ENCODE measurements at places on chromosomes 12 and 14. TPM values are rescaled to one million over a fixed set of nuclear protein-coding genes. Genes with fewer than 3 reads are reported as not detected.
A peak's percentile ranks its signal among the peaks of the same experiment; 100 is the strongest.

DNA sequence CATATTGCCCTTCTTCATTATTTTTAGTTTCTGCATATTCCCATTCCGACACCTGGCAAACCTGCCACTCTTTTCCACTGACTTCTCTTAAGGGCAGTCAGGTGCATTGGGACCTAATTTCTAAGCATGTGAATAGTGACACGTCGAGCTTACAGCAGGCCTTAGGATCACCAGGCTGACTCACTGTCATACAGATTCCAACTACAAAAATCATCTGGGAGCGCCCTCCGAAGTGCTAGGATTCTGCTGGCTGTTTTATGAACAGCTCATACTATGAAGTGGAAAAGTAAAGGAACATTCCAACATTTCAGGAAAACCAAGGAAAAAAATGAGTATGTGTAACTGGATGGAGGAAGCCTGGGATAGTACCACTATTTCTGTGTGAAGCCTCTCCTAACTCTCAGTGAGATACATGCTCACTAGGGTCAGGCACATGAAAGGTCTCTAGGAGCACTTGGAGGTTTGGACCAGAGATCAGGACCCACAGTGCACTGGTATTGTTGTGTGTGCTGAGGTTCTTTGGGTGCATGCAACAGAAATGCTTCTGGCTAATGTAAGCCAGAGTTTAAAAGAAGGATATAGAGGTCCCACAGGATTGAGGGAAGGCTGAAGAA lies 257.4 kb downstream of the ZFP36L1 start:
- DNase-seq: no peak

DNA sequence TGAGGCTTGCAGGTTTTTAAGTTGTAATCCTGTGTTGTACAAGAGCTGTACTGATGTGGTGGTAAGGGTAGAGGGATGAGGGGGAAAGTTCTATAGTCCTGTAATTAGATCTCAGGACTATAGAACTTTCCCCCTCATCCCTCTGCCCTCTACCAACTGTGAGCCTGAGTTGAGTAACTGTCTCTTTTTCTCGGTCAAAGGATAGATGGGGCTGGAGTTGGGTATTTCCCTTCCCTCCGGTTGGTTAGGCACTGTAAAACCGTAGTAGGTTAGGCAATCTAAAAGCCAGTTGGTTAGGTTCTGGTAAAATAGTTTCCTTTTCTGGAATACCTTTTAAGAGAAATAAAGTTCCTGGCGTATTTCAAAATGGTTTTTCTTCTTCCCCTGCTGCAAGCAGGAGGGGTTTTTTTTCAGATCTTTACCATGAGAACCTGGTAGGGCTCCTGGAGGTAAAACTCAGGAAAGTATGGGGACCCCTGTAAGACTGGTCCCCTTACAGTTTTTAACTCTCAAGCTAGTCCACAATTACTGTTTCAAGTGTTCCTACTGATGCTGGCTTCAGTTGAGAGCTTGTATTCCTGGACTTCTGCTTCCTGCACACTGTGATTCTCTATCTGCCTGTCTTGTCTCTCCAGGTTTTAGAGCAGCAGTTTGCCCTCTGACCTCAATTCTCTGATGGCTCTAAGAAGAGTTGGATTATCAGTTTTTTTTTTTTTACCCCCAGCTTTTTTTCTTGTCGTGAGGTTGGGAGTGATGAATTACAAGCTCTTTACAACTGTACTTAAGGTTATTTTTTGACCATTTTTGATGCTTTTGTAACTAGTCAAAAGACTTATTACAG lies 58.7 kb downstream of the FUT8 start:
- DNase-seq: no peak

- DNase-seq: no peak
Measured at GRCh38 chr14:58722441-58722840, 84.7 kb downstream of the DACT1 start.

DNA sequence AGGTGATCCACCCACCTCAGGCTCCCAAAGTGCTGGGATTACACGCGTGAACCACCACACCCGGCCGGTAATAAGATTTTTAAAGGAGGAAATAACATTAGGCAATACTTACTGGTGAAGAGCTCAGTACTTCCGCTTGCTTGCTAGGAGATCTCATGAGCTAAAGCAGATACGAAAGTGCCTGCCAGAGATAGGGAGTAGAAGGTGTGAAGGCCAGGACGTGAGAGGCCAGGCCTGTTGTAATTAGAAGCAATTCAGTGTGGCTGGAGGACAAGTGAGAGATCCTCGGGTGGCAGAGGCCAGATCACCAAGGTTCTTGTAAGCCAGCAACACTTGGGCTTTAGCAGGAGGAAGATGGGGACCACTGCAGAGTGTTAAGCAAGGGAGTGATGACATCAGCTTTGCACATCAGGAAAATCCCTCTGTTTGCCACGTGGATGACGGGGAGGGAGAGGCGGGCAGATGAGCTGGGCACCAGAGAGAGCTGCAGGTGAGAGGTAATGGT lies 7.6 kb downstream of the TECPR2 start:
- DNase-seq: no peak

DNA sequence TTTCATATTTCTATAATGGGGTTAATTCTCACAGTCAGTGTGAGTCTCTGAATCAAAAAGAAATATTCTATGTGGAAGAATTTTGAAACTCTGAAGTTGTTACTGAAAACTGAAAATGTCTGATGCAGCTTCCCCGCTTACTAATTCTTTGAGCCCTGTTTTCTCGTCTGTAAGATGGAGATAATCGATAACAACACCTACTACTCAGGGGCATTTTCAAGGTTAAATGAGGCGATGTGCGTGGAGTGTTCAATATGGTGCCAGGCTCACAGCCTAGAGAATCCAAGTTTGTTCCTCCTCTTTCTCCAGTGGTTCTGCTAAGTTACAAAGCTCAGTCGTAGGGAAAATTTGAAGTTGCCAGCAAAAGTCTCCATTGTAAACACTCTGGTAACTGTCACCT lies 391.4 kb downstream of the FUT8 start:
- no peak for DNase-seq

DNA sequence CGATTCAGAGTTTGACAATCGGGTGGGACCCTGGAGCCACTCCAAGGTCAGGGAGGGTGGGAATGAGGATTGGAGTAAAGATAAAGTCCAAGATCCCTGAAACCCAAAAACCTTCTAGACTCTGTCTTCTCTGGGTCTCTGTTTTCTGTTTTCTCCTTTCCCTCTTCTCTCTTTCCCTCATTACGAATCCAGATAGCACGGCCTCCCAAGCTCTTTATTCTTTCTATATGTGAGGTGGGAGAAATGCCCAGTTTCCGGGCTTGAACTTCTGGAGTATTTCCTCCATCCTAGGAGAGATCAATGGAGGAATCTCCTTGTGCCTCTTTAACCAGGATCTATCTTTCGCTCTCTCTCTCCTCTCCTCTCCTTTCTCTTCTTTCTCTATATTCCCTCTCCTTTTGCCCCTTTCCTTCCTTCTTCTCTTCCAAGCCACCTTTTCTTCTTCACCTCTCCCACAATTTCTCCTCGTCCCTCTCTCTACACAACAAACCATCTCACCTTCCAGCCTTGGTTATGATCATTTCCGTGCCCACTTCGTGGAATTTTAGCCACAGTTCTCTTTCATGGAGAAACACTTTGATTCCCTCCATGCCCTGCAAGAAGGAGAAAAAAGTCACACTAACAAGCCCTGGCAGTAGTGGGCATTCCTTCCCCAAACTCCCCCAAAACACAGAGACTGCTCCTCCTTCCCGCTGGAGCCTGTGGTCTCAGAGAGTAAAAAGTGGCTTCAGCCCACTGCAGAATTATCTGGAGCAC lies 4.4 kb downstream of the TBX5 start:
- no peak for DNase-seq

GRCh38 chr14:43877351-43877960 lies 629.6 kb downstream of the FSCB start:
- no peak for DNase-seq

DNA sequence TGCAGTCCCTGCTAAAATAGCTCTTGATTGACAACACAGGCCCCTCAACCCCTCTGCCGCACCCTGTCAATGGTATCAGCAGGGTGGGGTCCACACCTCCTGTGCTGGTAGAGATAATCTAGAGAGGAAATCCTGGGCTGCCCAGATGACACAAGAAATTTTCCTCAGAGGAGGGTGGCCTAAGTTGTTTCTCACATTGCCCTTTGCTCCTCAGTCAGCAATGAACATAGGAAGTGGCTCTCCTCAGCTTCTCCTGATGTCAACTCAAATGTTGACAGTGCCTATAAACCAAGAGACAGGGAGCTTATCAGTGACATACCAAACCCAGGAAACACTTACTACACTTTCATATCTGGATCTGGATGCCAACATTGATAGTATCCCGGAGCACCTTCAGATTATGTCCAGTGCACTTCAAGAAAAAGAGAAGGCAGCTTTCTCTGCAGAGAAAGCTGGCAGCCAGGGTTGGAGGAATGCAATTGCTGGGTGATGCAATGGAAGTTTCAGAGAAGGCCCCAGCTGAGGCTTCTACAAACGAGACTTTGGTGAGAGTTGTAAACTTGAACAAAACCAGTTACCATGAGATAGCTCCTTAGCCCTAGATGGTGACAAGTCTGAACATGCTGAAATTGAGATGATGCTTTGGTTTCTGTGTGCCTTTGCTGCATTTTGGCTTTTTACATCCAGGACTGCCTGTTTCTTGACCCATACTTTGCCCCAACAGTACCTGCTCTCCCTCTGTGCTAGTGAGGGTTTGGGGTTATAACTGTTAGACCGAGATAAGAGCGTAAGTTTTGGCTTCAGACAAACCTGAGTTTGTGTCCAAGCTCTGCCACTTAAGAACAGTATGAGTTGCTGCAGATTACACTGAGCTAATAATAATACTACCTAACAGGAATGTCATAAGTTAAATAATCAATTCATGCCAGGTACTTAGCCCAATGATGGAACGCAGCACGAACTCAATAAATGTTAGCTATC lies 183.5 kb downstream of the NUAK1 start:
- DNase-seq: no peak

GRCh38 chr12:52360663-52361271 lies 6.5 kb downstream of the KRT85 start:
- DNase-seq: peak; percentile 26

DNA sequence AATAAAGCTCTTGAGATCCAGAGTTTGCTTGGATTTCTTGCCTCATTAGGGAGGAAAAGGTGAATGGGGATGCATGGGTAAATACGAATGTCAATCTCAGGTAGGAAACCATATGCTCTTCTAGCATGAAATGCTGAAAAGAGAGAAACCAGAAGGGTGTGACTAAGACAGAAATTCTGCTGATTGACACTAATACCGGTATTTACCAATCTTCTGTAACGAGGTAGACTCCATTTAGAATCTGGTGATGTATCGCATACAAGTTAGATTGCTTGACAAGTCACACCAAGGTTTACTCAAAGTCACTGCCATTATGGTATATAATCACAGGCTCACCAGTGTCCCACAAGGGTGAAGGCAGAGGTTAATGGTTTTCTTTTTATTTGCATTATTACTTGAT lies 337.9 kb downstream of the NRXN3 start:
- DNase-seq: no peak

GRCh38 chr14:49623387-49623786 lies 2.8 kb downstream of the MGAT2 start:
- no peak for DNase-seq

DNA sequence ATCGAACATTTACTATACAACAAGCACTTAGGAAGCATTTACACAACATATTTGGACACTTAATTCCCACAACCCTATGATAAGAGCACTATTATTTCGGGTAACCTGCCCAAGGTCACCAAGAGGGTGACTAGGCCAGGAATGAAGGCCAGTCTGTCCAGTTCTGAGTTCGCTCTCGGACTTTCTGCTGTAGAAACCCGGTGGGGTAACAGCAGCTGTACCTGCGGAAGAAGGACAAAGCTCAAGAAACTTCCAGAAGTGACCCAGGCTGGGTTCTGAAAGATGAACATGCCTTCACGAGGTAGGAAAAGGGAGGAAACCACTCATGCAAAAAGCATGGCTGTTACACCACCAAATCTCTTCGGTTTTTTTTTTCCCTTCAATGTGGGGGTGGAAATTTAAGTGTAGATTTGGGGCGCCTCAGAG lies 10.8 kb downstream of the PLA2G1B start:
- no peak for DNase-seq

- no peak for DNase-seq
Measured at GRCh38 chr12:53048033-53048779, 1.7 kb upstream of the TNS2 start.

DNA sequence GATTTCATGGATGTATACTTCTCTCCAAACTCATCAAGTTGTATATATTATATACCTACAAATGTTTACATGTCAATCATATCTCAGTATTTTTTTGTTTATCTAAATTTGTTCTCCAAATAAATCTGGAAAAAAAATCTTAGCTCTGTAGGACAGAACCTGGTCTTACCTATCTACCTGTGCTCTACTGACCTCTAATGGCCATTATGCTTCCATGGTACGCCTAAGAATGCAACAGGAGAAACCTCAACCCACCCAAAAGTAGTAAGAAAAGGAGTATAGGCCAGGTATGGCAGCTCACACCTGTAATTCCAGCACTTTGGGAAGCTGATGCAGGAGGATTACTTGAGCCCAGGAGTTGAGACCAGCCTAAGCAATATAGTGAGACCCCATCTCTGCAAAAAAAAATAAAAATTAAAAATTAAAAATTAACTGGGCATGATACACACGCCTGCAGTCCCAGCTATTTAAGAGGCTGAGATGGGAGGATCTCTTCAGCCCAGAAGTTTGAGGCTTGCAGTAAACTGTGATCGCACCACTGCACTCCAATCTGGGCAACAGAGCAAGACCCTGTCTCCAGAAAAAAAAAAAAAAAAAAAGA lies 8.7 kb downstream of the OR11H4 start:
- DNase-seq: no peak

DNA sequence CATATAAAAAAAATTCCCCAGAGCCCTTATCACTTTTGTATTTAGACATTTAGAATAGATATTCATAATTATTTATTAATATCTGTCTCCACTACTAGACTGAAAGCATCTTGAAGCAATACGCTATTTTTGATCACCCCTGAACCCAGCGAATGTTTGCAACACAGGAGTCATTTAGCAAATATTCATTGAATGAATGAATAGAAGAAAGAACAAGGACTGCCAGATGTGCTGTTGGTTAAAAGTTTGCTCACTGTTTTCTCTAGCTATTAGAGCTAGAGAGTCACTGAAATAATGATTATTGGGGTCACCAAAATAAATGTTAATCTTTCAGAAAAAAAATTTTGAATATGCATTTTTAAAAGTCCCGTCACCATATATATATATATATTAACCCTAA lies 174.3 kb downstream of the ACSS3 start:
- DNase-seq: no peak

NFE2 gene
- total RNA-seq: not detected

IL26 gene
- not detected for total RNA-seq

ADAM21 gene
- total RNA-seq: 0.15 TPM

CTSG gene
- total RNA-seq: not detected

TESPA1 gene
- total RNA-seq: not detected

RNASE7 gene
- not detected for total RNA-seq

SRGAP1 gene
- 6.2 TPM for total RNA-seq

SLC5A8 gene
- not detected for total RNA-seq
